ENCODE measurements at places on chromosomes 7 and 10.

GRCh38 chr7:1520539-1521234 lies 9.8 kb upstream of the MAFK start:
- DNase-seq: no peak

DNA sequence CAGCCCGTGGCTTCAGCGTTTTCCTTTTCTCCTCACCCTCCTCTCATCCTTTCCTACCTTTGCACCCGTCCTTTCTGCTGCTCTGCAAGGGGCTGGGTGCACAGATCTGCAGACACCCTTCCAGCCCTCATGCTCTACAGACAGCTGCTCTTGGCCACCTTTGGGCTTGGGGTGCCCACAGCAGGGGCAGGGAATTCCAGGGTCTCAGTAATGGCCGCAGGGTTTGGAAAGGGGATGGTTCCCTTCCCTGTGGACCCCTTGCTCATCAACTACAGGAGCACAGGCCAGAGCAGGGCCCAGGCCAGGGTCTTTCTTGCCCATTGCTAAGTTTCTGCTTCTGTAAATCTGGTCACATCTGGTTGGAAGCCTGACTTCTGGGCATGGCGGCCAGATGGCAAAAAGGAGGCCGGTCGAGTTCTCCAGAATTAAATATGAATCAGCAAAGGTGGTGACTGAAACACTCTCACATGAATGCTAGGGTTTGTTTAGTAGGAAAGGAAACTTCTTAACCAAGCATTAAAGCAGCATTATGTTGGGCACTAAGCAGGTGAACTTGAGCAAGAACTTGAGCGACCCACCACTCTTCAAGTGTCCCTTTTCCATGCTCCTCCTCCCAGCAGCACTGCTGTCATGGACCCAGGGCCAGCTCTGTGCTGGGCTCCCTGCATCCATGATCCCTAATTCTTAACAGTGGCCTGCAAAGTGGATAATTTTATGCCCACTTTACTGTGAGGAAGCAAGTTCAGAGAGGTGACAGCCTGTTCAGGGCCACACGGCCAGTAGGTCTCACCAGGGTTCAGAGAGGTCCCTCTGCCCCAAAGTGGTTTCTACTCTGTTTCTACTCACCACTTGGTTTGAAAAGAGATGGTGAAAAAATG lies 1.5 kb downstream of the ECHDC3 start:
- no peak for DNase-seq

- no peak for DNase-seq
Measured at GRCh38 chr10:95229724-95230627, 35.9 kb downstream of the ACSM6 start.

DNA sequence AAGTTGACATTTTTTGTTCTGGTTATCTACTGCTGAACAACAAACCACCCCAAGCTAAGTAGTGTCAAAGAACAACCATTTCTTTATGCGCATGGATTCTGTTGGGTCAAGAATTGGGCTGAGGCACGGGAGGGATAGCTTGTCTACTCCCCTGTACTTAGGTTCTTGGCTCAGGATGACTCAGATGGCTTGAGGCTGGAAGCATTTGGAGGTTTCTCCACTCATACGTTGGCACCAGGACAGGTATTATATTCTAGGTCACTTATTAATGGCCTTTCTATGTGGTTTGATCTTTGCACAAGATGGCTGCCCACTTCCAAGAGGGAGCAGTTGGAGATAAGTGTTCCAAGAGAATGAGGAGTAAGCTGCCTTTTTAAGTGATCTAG lies 11.8 kb upstream of the TFAM start:
- no peak for DNase-seq

DNA sequence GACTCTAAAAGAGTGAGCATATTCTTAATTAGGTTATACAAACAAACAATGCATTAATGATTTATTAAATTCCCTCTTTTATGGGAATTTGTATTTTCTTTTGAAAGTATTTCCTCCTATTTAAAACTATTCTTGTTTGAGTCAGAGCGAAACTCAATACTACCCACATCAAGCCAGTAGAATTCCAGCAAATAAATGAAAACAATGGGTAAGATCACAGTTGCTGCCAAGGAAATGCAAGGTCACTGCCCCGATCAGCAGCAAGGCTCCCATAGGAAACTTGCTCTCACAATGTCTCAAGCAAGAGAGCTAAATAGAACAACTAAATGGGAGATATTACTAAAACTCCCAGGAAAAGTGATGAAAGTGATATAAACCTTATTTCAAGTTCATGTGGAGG lies 206.3 kb downstream of the THSD7A start:
- no peak for DNase-seq

- no peak for DNase-seq
Measured at GRCh38 chr10:102540023-102540422, 36.3 kb downstream of the SUFU start.

DNA sequence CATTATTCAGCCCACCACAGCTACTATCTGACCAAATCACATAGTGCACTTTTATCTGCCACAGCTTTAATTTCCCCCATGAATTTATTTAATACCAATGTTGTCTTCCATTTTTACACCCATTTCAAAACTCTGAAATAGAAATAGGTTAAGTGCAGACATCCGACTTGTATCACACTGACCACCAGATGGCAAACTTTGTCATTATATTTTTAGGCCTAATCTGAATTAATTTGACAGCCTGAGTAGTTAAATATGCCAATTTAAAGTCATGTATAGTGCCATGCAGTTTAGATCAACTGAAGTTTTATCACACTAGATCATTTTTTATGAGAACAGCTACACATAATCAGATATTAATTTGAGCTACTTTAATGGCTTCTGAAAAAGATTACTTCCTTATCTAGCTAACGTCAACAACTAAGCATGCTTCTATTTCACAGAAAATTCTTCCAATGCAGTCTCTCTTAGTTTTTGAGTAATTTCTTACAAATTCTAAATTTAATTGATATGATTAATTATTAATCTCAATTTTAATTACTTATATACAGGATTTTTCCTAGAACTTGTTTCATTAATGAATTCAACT lies 566.4 kb downstream of the GFRA1 start:
- DNase-seq: no peak

DNA sequence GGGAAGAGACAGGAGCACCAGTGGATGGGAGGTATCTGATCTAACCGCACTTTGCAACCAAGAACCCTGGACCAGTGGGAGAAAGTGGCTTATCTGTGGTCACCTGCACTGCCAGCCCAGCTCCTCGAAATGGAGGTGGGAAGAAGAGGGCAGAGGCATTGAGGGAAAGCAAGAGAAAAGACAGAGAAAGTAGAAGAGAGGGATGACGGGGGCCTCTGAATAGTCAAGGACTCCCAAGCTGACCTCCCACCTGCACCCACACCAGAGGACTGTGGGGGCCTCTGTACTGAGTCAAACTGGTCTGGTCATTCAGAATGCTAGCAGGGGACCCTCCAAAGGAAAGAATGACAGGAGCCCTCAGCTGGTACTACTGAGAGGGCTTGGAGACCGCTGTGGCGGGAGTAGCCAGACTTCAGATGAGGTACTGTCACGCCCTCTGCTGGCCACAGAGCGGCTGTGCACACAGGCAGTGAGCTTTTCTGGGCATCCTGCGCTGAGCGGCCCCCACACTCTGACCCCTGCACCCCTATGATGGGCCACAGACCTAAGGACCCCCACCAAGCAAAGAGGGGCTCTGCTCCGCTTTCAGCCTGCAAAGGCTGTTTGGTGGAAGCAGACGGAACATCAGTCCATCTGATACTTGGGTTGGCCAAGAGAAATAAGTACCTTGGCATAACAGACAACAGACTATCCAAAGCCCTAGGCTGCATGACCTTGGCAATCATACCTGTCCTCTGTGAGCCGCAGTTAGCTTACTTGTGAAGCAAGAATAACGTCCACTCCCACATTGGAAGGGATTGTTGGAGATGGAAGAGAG lies 112.9 kb downstream of the COL13A1 start:
- DNase-seq: peak; percentile 25

DNA sequence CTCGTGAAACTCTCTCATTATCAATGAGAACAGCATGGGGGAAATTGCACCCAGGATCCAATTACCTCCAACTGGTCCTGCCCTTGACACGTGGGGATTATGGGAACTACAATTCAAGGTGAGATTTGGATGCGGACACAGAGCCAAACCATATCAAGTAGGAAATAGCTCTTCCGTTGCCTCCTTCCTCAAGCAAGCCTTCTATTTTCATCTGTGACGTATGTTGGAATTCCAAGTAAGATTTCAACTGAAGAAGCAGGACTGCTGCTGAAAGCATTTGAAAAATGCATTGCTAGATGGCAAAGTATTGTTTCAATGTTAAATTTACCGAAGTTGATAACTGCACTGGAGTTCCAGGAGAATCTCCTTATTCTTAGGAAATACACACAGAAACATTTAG lies 178.1 kb upstream of the GALNT17 start:
- no peak for DNase-seq

DNA sequence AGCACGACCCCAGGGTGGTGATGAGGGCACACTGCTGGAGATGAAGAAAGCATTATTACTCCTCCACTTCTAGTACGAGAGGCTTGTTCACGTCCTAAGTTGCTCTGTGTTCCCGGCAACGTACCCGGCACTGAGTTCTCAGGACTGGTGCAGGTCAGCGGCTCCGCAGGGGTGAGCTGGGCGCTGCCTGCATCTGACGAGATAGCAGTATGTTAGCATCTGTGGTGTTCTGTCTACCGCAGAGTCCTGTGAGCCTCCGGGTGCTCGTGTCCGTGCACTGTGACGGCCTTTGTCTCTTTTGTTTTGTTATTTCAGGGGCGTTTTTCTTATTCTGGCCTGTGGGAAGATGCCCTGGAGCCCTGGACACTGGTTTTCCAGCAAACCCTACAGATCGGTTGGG lies 507.8 kb downstream of the DNAJB6 start:
- no peak for DNase-seq

GRCh38 chr7:127954357-127954748 lies 76.9 kb downstream of the LRRC4 start:
- DNase-seq: no peak

DNA sequence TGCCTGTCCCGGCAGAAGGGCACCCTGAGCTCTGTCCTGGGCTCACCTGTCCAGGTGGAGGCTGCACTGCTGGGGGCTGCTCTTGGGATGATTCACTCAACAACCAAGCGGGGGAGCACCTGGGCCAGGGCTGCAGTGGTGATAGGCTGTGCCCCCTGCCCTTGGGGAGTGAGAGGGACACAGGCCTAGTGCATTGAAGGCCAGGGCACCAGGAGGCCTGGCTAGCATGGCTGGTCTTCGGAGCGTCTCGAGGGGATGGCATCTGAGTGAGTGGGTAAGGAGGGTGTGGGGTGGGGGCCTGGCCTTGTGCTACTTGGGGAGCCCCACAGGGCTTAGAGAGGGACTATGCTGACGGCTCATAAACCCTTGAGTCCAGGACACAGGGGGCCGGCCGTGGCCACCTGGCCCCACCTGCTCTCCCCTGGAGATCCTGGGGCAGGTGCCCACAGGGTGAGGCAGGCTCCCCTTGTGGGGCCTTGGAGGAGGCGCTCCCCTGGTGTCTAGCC lies 3.1 kb downstream of the PWWP2B start:
- DNase-seq: no peak

DNA sequence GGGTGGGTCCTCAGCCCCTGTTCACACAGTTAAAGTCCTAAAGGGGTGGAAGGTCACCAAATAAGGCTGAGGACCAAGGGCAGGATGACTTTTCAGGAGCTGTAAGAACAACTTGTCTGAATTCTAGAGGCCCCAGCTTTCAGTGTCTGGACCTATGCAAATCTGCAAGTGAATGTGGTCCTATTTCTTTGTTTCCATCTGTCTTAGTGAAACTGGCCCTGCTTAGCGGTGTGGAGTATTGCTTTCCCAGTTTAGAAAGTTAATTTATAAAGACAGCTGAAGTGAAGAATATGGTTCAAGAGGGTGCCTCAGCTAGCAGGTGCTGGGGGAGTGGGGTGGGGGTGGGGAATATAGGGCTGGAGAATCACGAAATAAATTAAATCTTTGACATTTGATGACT lies 40.1 kb downstream of the HHEX start:
- no peak for DNase-seq

DNA sequence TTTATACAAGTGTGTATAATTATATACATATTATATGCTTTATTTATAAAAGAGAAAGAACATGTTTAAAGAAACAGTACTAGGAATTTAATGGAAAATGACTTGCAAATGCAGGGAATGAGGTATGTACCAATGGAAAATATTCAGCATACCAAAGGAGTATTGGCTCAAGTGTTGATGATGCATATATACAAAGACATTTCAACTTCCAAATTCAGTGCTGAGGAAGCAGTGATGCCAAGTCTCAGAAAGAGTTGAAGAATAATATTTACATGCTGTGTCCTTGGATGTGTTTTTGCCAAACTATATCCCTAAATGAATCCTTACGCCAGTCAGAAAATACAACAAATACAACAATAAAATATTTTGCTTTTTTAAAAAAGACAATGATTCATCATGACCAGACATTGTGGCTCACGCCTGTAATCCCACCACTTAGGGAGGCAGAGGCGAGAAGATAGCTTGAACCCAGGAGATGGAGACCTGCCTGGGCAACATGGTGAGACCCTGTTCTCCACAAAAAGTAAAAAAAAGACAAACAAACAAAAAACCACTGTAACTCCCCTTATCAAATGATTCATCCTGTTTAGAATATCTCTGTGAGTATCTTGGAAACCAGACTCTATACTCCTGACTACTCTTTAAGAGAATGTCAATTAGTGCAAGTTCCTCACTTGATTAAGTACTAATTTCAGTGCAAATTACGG lies 157.2 kb downstream of the CHRM2 start:
- no peak for DNase-seq

GRCh38 chr7:90660100-90660499 lies 64.0 kb downstream of the CDK14 start:
- DNase-seq: no peak

GRCh38 chr10:129949411-129949810 lies 14.7 kb downstream of the EBF3 start:
- DNase-seq: no peak

DNA sequence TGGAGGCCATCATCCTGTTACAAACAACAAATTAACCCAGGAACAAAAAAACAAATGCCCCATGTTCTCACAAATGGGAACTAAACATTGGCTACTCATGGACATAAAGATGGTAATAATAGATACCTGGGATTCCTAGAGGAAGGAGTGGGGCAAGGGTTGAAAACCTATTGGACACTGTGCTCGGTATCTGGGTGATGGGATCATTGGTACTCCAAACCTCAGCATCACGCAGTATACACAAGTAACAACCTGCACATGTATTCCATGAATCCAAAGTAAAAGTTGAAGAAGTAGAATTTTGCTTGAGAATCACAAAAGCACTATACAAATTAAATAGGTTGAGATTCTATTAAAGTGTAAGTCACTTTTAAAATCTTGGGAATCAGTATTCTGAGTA lies 16.7 kb downstream of the GHITM start:
- no peak for DNase-seq

GRCh38 chr10:62185919-62186692 lies 82.5 kb downstream of the RTKN2 start:
- no peak for DNase-seq

DNA sequence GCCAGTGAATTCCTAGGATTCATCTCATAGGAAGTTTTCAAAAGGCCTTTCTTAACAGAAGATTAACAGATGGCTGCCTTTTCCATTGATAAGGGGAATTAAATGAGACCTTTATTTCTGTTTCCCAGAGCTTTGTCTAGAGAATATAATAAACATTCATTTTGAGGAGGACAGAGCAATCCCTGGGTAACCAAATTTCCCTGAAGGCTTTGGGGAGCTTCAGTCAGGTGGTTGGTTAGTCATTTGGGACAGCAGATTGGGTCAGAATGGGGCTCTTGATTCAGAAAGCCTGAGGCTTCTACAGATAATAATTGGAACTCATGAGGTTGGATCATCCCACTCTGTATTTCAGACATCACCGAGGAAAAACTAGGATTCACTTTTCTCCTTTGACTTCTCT lies 21.8 kb downstream of the MXI1 start:
- no peak for DNase-seq

- peak; percentile 34 for DNase-seq
Measured at GRCh38 chr10:97081621-97082235, 104.0 kb downstream of the SLIT1 start.

GRCh38 chr10:6786579-6787031 lies 206.5 kb upstream of the PRKCQ start:
- no peak for DNase-seq

Measured in CD14-positive monocyte (primary cell).